ENCODE measurements at places on chromosomes 5 and 9.

DNA sequence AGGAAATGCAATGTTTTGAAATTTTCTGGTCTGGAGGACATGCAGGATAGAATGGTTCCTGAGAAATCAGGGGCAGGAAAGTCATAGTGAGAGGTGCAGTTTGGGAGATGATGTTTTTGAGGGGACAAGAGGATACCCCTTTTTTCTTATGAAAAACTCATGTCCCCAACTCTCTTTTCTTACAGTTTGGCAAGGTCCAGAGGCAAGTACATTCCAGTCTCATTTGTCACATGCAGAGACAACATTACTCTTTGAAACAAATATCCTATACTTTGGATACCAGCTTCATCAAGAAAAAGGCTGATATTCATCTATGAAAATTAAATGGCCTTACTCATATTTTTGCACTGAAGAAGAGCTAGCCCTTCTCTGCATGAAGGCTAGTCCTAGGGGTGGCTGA lies 48.2 kb downstream of the EQTN start:
- no peak for DNase-seq

DNA sequence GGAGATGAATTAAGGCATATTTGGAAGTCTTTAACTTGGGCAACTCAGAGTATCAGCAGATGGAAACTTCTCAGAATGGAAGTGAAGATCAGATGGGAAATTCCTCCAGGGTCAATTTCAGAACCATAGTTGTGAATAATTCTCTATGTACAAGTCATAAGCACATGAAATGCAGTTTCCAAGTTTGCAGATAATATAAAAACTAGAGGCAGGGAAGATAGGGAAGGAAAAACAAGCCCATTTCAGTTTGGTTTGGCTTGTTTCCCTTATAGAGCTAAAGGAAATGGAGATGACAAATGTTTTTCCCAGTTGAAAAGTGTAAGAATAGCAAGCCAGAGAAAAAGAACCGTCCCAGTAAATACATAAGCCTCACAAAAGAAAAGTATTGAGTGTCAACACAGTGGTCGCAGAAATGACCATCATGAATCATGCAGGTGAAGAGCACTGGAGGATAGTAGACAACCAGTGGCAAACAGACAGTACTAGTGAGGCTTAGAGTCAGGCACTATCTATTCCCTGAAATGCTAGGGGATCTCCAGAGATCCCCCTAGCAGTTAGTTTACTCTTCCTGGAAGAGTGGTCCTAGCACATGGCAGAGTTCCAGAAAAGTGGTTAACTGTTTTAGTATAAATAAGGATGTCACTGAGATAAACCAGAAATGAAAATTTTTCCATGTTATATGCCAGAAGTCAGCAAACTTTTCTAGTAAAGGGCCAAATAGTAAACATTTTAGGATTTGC lies 245.9 kb downstream of the SAXO1 start:
- no peak for DNase-seq

DNA sequence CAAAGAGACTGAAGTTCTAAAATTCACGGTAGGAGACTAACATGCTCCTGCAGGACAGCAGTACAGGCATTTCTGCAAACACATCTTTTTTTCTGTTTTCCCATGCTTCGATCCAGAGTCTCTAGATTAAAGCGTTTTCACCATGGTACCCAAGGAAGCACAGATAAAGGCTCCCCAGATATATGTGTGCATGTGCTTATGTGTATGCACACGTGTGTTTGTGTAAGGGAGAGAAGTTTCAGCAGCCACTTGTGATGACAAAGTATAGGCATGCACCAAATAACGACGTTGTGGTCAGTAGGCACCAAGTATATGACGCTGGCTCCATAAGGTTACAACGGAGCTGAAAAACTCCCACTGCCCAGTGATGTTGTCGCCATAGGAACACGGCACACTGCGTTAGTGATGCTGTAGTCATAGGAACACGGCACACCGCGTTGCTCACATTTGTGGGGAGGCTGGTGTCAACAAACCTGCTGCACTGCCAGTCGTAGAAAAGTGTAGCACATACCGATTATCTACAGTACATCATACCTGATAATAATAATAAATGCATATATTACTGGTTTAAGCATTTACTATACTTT lies 21.7 kb downstream of the MED10 start:
- no peak for DNase-seq

DNA sequence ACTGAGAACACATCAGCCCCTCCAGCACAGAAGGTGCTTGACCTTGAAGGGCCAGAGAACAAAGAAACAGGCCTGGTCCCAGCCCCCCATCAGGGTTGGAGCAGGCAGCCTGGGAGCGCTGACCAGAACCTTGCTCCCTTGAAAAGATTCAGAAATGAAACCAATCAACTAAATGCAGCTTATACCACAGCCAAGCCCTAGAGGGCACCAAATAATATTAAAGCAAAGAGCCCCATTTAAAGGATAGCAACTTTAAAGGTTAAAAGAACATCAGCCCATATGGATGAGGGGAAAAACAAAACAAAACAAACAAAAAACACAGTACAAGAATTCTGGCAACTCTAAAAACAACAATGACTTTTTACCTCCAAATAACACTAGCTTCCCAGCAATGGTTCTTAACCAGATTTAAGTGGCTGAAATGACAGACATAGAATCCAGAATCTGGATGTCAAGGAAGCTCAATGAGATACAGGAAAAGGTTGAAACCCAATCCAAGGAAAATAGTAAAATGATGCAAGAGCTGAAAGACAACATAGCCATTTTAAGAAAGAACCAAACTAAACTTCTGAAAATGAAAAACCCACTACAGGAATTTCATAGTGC lies 471.9 kb downstream of the MTRR start:
- DNase-seq = no peak

DNA sequence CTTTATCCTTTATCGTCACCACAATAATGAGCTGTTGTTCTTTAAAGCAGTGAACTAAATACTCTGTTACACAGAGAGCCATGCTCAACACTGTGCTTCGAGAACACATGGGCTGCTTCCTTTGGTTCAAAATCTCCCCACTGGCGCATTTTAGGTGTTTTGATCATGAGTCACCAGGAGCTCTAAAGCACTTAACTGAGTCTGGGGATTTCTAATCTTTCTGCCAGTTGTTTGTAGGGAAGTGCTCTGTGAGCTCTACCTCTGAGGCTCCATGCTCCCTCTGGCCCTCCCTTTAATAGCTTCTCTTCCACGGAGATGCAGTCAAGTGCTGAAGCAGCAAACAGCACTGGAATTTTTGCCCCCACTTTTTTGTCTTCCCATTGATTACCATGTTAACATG lies 17.0 kb downstream of the ERAP2 start:
- DNase-seq = no peak

GRCh38 chr5:176675676-176676360 lies 28.5 kb downstream of the TSPAN17 start:
- no peak for DNase-seq

- no peak for DNase-seq
These were observed 305.7 kb upstream of the KCNN2 start for GRCh38 chr5:114056185-114056538.

DNA sequence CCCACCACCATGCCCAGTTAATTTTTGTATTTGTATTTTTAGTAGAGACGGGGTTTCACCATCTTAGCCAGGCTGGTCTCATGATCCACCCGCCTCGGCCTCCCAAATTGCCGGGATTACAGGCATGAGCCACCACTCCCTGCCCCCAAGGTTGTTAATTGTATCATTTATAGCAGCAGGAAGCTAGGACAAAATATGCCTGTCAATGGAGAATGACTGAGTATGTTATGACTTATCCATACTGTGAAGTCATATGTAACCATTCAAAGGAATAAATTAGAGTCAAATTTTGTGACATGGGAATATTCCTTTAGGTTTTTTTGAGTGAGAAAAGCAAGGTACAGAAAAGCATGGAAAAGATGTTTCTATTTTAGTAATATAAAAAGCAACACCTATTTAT lies 3.9 kb upstream of the DAB2 start:
- no peak for DNase-seq

Data from NK-92 treated with Interleukin-12 subunit alpha and Interleukin-12 subunit beta, amount 100 ng/mL, for 24 hours (cell line).